ENCODE measurements at places on chromosomes 2 and 18.

DNA sequence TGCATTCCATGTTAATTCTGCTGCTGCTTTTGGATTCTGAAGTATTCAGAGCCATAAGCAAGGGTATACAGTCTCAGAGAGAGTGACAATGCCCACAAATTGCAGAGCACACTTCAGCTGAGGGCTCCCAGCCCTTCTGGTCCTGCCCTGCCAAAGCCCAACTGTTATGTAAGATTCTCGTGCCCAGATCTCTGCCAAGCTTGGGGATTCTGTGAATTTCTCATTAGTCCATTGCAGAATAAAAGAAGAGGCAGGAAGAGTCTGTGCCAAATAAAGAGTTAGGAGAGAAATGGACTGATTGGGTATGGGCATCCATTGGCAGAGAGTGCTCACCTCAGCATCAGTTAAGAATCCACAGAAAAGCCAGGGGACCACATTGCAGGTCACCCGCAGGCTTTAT is 112.0 kb upstream of the PNPT1 start:
- no peak for DNase-seq

- no peak for DNase-seq
These were observed 11.7 kb downstream of the KCTD1 start for GRCh38 chr18:26536664-26537063.

GRCh38 chr2:208036357-208036756 is 11.0 kb upstream of the PLEKHM3 start:
- no peak for DNase-seq

- DNase-seq = no peak
These were observed 151.5 kb downstream of the GULP1 start for GRCh38 chr2:188443207-188443606.

- no peak for DNase-seq
These were observed 61.6 kb downstream of the COL6A3 start for GRCh38 chr2:237352279-237352845.

DNA sequence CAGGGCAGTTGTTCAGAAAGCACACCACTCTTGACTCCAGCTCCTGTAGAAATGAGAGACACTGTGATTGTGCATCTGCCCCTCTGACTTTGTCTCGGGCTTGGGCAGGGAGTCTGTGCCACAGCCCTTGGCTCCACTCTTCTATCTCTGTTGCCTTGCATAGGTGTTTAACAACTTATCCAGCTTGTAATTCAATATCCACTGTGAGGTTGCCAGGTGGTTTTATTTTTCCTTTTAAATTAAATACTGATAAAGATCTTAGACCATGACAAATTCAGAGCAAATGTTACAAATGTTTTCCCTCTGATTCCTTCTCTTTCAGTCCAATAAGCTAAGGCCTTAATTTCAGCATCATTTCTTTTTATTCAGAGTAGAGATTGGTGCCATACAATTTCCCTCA is 421.7 kb downstream of the STK39 start:
- DNase-seq = no peak

- DNase-seq = no peak
These were observed 29.5 kb downstream of the BCL11A start for GRCh38 chr2:60523963-60524362.

All from activated CD4-positive, alpha-beta T cell treated with anti-CD3 and anti-CD28 coated beads for 24 hours (primary cell).